ENCODE measurements at places on chromosomes 11 and 22. TPM values are rescaled to one million over a fixed set of nuclear protein-coding genes. Genes with fewer than 3 reads are reported as not detected.

GRCh38 chr11:77086521-77087472 lies 15.8 kb upstream of the OMP start:
- no peak for DNase-seq
- no peak overlapping the region for H3K4me3 ChIP-seq
- H3K4me1 ChIP-seq: no peaks in the 10 kb centered on the region
- H3K36me3 ChIP-seq: no peaks in the 10 kb centered on the region

- H3K4me1 ChIP-seq: no peaks in the 10 kb centered on the region
- H3K27me3 ChIP-seq: no peaks in the 10 kb centered on the region
- no peak overlapping the region for H3K27ac ChIP-seq
- no peaks in the 10 kb centered on the region for H3K36me3 ChIP-seq
- DNase-seq: no peak
Observed at GRCh38 chr11:16312233-16312765, 44.0 kb downstream of the SOX6 start.

DNA sequence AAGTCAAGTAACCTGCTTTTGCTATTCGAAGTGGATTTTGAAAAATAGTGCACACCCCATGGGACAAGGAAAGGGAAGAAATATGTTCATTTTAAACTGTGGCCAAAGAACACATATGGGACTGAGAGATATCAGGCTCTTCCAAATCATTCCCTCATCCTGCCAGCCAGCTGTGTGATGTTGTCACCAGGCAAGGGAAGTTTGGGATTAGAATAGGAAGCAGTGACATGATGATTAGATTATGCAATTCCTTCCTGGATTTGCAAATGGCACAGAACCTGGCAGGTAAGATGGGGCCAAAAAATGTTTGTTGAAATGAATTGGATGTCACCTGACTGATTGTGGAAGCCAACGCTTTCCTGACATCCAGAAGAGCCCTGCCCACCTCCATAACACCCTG lies 4.9 kb upstream of the SCN3B start:
- H3K27me3 ChIP-seq: peaks cover 22% of the 10 kb centered on the region
- H3K4me1 ChIP-seq: no peaks in the 10 kb centered on the region
- no peaks in the 10 kb centered on the region for H3K36me3 ChIP-seq

DNA sequence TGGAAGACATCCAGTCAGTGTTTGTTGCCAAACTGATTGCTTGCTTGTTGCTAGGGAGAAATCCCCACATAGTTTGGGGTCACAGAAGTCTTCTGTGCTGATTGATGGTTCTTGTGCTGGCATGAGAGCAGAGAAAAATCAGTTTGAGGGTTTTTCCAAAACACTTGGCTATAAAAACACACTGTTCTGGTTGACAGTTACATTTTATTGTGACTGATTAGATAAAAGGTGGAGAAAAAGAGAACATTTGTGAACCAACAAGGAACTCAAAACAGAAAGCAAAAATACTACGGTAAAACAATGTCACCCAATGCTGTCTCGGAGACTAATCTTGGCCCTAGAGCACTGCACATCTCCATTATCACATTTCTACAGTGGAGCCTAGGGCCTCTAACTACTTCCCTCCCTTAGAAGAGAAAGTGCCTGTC lies 14.4 kb upstream of the EIF4G2 start:
- H3K27ac ChIP-seq: no peak overlapping the region
- H3K4me1 ChIP-seq: peaks cover 7% of the 10 kb centered on the region
- H3K4me3 ChIP-seq: no peak overlapping the region
- H3K36me3 ChIP-seq: no peaks in the 10 kb centered on the region
- no peak for DNase-seq

- no peaks in the 10 kb centered on the region for H3K4me1 ChIP-seq
- no peak for DNase-seq
- no peaks in the 10 kb centered on the region for H3K36me3 ChIP-seq
- H3K4me3 ChIP-seq: no peak overlapping the region
- no peaks in the 10 kb centered on the region for H3K27me3 ChIP-seq
Observed at GRCh38 chr11:38219636-38220035, 1621.6 kb upstream of the RAG2 start.

GRCh38 chr11:111557425-111558111 lies 17.0 kb downstream of the LAYN start:
- peak; percentile 20 for DNase-seq
- H3K36me3 ChIP-seq: no peaks in the 10 kb centered on the region
- no peaks in the 10 kb centered on the region for H3K27me3 ChIP-seq
- H3K4me1 ChIP-seq: peaks cover 31% of the 10 kb centered on the region
- H3K27ac ChIP-seq: peak overlapping the region; percentile 83

- no peak overlapping the region for H3K27ac ChIP-seq
- H3K36me3 ChIP-seq: no peaks in the 10 kb centered on the region
- H3K4me1 ChIP-seq: peaks cover 14% of the 10 kb centered on the region
- no peak for DNase-seq
- no peak overlapping the region for H3K4me3 ChIP-seq
Observed at GRCh38 chr22:35558031-35558430, 17.4 kb downstream of the RASD2 start.

DNA sequence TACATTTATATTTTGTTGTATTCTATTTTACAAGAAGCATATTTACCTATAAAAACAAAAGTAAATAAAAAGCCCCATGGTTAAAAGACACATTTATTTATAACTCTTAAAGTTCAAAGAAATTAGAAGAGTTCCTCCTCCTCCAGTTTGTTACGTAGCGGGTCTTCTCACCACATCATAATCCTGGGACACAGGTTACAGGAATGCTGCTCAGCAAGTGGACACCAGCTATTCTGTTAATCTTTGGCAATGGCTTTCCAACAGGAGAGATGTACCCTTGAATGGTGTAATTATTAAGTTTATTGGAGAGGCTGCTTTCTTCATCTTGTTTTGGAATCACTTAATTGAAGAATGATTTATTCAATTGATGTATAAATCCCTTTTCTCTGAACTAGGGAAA lies 19.6 kb upstream of the CAT start:
- peaks cover 6% of the 10 kb centered on the region for H3K4me1 ChIP-seq
- DNase-seq: no peak
- no peak overlapping the region for H3K27ac ChIP-seq
- H3K4me3 ChIP-seq: no peak overlapping the region
- no peaks in the 10 kb centered on the region for H3K36me3 ChIP-seq
- no peaks in the 10 kb centered on the region for H3K27me3 ChIP-seq

The MIOX gene
- total RNA-seq: 0.63 TPM
